ENCODE measurements at places on chromosomes 12 and 14.
A peak's percentile ranks its signal among the peaks of the same experiment; 100 is the strongest.

GRCh38 chr14:50060871-50061663 is 55.3 kb downstream of the VCPKMT start:
- peak; percentile 39 for DNase-seq

DNA sequence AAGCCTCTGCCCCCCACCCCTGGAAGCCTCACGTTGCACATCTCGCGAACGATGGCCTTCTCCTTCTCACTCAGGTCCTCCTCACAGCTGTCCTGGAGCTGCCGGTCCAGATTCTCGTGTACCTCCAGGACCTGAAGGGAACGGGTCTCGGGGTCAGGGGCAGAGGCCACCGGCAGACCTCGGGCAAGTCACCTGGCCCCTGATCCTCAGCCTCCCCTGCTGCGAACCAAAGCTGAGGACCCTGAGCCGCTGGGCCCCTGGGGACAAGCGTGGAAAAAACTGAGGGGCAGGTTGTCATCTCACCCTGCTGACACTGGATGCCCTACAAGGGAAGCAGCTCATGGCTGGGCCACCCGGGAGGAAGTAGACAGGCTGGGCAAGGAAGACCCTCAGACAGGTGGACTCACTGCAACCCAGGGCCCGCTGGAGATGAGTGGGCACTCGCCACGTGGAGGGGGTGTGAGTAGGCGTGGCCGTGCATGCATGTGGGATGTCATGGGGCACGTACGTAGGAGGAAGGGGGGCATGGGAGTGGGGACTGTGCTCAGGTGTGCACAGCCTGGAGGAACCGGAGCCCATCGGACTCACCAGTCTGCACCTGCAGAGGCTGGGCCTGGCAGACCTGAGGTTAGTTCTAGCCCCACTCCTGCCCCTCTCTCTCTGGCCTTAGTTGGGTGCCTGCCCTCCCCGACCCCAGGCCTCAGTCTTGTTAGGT is 35.1 kb downstream of the CCNK start:
- peak; percentile 34 for DNase-seq

DNA sequence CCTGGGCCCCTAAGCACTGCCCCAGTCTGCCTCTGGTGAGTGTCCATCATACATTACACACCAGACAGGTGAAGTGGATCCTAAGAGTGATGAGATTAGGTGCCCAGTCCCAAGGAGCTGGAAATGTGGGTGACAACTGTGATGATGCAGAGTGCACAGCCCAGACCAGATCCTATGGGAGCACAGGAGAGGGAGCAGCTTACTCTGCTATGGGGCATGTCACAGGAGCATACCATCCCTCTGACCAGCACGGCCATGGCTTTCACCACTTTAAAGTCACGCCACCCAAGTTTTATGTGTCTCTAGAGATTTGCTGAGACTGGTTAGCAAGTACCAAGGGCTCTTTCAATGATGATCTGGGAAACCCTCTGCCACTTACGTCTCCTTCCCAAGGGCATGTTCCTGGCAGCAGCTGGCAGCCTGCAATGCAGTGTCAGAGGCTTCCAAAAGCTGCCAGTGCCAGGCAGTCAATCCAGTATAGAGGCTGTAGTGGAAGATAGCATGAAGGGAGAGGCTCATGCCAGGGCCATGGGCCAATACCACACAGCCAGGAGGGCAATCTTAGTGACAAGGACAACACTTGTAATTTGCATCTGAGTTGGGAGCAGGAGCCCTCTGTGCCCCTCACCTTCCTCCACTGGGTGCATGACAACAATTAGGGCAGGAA is 40.2 kb downstream of the STAB2 start:
- no peak for DNase-seq

- peak; percentile 1 for DNase-seq
These were observed 1.5 kb upstream of the PCK2 start for GRCh38 chr14:24092505-24093206.

DNA sequence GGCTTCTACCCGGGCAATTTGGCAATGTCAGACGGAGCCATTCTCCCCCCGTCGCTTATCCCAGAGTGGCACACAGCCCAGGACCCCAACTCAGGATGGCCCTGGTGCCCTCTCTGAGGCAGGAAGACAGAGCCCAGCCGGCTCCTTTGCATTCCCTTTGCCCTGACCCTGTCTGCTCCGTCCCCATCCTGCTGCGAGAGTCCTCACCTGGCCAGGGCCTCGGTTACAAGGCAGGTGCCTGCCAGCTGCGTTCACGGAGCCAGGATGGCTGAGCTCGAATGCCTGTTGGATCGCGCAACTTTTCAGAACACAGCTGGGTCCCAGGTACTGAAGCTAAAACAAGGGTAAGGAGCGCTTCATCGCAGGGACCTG is 18.6 kb downstream of the LRTM2 start:
- no peak for DNase-seq

GRCh38 chr12:16692099-16692498 is 86.1 kb upstream of the LMO3 start:
- no peak for DNase-seq

DNA sequence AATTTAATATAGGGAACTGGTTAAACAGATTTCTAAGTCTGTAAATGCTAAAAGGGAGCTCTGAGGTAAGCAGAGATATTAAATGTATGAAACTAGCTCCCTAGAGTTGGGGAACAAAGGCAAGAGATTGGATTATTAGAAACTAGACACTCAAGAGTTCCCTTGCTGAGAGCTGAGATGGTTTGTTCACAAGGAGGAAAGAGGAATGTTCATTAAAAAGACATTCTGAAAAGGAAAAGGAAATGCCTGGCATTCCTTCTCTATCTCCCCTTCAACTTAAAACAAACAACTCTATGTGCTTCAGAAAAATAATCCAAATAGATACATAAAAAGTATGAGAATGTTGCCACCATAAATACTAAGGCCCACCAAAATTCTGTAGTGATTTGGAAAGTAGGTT is 73.7 kb downstream of the GALNT4 start:
- no peak for DNase-seq

DNA sequence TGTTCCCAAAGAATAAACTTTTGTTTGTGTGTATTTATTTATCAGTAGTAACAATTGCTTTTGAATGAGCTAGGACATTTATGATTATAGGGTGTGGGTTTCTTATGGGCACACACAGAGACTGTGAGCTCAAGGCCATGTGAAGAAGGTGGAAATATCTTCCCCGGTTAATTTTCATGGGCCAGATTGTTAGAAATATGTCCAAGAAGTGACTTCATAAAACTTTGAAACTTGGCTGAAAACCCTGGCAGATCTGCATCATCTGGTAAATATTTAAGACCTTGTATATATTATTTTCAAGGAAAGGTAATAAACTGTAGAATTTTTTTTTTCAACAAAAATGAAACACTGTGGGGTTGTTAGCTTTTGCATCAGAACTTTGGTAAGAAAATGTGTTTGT is 53.5 kb upstream of the RNU6-8 start:
- DNase-seq: no peak

GRCh38 chr14:57420986-57421385 is 30.6 kb downstream of the NAA30 start:
- DNase-seq: no peak

GRCh38 chr12:83408851-83409250 is 722.1 kb downstream of the TMTC2 start:
- no peak for DNase-seq

DNA sequence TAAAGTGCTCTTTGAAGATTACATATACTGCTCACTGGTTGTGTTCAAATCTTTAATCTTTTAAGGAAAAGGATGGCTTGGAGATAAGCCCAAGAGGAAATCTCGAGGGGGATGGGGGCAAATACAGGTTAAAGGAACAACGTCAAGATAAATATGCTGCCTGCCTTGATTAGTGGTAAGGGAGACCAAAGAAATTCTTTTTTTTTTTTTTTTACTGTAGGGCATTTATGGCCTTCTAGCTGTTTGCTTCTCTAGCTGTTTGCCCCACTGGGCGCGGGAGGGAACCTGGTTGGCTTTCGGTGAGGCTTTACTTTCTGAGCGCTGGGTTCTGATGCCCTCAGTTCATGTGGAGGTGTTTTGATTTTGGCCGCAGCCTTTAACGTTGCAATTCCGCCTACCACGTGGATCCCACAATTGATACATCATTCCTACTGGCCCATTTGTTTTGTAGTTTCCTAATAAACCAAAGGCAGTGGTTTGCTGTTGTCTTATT is 5.7 kb downstream of the CCND2 start:
- DNase-seq: no peak

GRCh38 chr14:71050227-71050823 is 143.1 kb downstream of the PCNX1 start:
- no peak for DNase-seq

- DNase-seq: no peak
These were observed at the start of gene SLC6A15 for GRCh38 chr12:84912198-84913128. Gene SLC6A15, minus strand, starts transcription at chr12:84912799. Its CDS starts 20,679 bp downstream, at chr12:84892120.

- no peak for DNase-seq
These were observed 21.3 kb downstream of the TMTC3 start for GRCh38 chr12:88163371-88163770.

- DNase-seq: no peak
These were observed 73.6 kb downstream of the ANO6 start for GRCh38 chr12:45289245-45290215.

- no peak for DNase-seq
These were observed 86.0 kb downstream of the SLCO1A2 start for GRCh38 chr12:21248679-21249078.

DNA sequence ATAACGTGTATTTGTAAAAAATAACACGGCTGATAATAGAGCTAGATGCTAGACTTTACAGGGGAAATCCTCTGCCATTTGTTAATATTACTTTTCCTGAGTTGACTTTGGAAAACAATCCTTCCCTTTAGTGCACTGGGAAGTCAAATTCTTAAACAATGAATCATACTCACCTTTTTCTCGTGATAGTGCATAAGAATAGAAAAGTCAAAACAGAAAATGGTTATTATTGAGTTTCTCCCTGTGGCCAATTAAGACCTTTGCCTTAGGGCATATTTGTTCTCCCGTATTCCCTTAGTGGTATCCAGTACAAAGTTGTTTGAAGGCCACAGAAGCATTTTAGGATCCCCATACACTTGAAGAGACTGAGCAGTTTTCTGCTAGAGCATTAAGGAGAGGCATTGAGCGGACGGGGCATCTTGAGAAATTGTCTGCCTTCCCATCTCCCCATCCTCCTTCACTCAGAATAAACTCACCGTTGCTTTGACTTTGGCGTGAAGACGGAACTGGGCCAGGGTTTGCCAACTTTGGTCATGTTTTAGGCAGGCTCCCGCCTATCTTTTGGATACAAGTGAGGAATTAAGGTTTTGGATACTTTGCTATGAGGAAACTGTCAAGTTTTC is 171.3 kb downstream of the TMTC2 start:
- no peak for DNase-seq

DNA sequence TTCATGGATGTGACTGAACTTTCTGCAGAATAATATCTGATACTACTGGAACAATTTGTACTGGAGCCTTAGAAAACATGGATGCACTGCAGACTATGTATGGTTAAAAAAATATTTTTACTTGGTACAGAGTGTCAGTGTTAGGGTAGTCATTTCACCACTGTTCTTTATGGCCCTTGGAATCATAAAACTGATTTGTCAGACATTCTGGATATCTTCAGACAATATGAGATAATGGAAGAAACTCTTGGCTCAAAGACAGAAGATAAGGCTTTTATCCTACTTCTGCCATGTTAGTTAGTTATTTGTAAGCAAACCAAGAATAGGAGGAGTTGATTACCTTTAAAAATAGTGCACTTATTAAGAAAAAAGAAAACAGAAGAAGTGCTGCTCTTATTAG is 209.4 kb downstream of the LRIG3 start:
- no peak for DNase-seq

DNA sequence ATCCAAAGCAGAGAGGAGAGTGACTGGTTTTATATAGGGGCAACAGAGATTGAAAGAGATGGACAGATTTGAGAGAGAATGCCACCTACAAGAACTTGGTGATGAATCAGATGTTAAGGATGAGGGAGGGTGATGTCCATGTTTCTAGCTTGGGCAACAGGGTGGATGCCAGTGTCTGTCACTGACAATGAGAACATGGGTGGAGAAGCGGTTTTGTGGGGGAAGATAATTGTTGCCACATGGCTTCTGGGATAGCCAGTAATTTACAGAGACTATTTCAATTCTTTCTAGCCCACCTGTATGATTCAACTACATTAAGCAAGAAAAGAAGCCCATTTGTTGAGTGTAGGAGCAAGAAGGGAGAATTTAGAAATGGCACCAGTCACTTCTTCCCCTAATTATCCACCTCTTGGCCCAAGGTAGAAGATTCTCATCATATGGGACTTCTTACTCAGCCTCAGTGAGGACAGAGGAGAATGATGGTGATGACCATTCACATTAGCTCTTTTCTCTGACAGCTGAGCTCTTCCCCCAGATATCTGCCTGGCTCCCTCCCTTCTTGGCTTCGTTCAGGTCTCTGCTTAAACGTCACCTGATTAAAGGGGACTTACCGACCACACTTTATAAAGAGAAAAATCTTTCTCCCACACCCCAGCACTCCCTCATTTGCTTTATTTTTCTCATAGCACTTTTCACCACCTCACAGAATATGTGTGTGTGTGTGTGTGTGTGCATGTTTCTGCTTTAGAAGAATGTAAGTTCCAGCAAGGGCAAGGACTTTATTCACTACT is 117.8 kb downstream of the DUSP6 start:
- DNase-seq: no peak

- DNase-seq: no peak
These were observed 18.3 kb downstream of the TMEM106C start for GRCh38 chr12:47981496-47982260.

GRCh38 chr14:51597261-51598001 is 54.3 kb upstream of the FRMD6 start:
- DNase-seq: no peak

DNA sequence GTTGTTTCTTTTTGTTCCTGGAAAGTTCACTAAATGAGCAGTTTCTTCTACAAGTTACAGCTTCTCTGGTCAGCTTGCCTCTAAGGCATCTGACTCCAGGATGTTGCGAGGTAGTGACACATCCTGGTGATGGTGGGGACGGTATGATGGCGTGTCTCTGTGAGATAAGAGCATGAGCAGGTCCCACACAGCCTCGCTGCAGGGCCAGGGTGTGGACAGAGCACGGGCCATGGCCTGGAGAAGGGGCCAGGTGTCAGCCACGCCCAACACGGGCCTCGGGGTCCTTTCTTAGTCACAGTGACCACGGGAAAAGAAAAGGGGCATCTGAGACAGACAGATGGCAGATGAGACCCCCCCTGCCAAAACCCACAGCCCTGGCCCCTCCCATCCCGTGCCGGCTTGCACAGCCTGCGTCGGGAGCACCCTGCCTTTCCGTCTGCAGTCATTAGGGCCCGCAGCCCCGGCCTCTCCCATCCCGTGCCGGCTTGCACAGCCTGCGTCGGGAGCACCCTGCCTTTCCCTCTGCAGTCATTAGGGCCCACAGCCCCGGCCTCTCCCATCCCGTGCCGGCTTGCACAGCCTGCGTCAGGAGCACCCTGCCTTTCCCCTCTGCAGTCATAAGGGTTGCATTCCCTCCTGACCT is 79.3 kb upstream of the DYNC1H1 start:
- no peak for DNase-seq

GRCh38 chr14:54889919-54890318 is 12.7 kb downstream of the GCH1 start:
- DNase-seq: no peak

DNA sequence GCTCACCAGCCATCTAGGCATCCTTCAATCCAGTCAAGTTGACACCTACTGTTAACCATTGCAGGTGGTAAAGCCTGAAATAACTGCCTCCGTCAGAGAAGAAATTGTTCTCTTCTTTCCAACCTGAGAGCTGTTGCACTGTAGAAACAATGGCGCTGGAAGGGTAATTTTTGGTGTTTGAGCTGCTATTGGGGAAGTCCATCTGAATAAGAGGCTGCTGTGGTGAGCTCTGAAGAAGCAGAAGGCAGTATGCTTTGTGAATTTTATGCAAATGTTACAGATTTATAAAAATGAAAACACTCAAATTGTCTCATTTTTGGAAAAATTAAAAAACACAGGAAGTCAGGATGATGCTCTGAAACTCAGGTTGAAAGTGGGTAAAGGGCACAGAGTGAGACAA is 60.2 kb downstream of the SNAPC1 start:
- DNase-seq: no peak
